NCI-H1436 treated with DMSO at 0.1 percent for 48 hours (cell line): ENCODE measurements at places on chromosomes 12 and 14.

DNA sequence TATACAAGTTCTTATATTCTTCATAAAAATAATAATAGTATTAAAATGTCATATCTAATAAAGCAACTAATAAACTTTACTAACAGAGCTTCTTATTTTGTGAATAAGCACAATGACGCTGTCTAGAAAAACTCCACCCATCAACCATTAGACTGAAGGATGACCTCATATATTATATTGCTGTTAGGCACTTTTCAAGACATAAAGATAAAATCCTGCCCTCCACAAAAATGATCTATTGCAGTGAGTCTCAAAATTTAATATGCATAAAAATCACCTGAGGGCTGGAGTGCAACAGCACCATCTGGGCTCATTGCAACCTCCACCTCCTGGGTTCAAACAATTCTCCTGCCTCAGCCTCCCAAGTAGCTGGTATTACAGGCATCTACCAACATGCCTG, 20.1 kb downstream of the TM7SF3 start:
- no peak for DNase-seq

DNA sequence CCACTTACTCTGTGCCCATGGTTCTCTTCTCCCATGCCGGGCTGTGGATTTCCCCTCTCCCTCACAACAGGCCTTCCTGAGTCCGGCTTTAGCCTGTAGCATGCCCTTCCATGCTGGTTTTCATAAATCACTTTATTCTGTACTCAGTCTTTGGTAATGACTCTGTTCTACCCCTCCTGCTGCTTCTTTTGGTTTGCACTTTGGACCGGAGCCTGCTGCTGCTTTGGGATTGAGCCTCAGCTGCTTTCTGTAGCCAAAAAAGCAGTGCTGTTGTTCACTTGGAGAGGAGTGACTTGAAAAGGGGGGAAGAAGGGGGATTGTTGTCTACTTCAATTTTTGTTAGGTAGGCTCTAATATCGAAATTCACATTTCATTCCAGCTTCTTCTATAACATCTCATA, 8.5 kb upstream of the SLC6A13 start:
- no peak for DNase-seq

- DNase-seq = no peak
Measured at GRCh38 chr12:47236109-47236714, 156.5 kb upstream of the AMIGO2 start.

DNA sequence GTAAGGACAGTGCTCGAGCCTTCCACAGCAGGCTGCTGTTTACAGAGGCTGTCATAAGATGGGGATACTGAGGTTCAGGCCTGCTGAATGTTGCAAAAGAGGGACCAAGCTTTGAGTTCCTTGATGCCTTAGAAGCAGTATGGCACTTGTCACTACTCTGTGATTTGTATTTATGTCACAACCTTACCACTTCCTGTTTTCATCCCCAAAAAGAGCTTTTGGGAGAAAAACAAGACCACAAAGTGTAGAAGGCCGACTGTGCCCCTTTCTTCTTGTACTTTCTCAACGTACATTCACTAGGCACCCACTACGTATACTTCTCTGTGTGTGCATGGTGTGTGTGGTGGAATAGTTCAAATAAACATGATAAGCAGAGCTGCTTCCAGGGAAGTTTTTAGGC, 90.1 kb downstream of the DRAM1 start:
- DNase-seq = no peak

DNA sequence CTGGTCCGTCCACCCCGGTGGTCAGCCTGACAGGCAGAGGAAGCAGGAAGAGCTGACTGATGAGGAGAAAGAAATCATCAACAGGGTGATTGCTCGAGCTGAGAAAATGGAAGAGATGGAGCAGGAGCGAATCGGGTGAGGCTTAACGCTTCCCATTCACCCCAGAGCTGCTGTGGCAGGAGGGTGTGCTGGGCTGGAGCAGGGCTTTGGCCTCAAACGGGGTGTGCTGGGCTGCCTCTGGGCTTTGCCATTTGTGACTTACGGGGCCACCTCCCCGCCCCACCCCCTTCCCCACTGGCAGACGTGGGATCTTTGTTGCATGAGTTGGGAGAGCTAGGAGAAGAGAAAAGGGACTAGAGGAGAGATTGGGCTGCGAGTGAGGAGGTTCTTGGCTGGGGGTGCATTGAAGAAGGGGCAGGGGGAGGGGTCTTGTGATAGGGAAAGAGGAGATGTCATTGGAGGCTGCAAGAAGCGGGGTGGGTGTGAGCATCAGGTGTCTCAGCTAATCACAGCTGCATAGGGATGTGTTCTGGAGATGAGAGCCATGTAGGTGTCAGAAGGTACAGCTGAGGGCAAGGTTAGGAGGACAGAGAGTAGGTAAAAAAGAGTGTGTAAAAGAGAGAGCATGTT, 56.3 kb downstream of the RPH3A start:
- DNase-seq = no peak

DNA sequence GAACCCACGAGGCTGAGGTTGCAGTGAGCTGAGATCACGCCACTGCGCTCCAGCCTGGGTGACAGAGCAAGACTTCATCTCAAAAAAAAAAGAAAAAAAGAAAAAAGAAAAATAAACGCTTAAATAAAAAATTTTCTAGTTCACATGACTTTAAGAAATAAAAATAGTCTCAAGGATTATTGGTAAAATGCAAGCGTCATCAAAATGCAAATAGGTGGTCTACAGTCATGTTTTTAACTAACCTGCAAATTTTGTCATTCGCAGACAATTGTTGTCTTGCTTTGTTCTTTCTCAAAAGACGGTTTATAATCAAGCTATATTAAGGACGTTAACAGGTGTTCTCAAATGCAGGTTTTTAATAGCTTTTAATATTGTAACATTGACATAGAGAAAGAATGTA, 22.4 kb downstream of the TXNRD1 start:
- DNase-seq = no peak

GRCh38 chr14:72928872-72929271, 2.6 kb downstream of the DCAF4 start:
- no peak for DNase-seq

GRCh38 chr14:59275668-59276067, 87.2 kb downstream of the DAAM1 start:
- DNase-seq = no peak

DNA sequence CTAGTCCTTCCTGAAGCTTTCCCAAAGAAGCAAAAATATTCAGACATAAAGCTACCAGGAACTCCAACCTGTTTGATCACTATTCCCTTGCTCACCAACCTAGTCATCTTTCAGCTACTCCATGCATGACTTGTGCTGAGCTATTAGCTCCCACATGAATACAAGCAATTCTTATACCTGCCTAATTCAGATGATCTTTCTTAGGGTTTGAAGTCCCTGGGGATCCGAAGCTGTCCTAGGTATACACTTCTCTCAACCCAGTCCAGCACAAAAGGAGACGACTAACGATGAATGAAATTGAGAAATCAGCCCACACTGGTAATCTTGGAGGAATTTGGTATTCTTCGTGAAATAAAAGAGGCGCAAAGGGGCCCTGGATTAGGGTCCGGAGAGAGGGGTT, 631 bp upstream of the PTGR2 start:
- DNase-seq = no peak

GRCh38 chr14:40697231-40697630, 909.4 kb upstream of the LRFN5 start:
- DNase-seq = no peak

DNA sequence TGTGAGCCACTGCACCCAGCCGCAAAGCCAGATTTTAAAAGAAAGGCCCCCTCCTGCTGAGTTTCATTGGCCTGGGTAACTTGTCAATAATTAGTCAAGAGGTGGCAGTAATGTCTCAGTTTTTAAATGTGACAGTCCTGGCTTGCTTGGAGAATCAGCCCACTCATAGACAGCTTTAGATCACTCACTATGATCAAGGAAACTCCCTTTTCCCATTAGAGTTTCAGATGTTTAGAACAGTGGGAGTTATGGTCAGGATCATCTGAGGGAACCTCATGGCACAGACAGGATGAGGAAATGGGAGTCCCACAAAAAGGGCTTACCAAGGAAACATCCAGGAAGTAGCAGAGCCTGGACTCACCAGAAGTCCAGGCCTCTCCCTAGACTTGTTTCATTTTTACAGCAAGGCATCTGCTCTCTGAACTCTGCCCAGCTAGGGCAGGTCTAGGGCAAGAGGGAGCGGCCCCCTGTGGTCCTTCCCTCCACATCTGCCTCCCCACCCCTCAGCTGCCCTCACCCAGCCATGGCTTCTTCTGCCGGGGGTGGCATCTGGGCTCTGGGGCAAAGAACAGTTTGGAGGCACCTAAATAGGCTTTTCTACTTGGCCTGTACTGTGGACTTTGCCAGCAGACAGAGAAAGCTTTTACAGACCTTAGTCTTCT, 11.2 kb downstream of the BCL2L14 start:
- DNase-seq = no peak

DNA sequence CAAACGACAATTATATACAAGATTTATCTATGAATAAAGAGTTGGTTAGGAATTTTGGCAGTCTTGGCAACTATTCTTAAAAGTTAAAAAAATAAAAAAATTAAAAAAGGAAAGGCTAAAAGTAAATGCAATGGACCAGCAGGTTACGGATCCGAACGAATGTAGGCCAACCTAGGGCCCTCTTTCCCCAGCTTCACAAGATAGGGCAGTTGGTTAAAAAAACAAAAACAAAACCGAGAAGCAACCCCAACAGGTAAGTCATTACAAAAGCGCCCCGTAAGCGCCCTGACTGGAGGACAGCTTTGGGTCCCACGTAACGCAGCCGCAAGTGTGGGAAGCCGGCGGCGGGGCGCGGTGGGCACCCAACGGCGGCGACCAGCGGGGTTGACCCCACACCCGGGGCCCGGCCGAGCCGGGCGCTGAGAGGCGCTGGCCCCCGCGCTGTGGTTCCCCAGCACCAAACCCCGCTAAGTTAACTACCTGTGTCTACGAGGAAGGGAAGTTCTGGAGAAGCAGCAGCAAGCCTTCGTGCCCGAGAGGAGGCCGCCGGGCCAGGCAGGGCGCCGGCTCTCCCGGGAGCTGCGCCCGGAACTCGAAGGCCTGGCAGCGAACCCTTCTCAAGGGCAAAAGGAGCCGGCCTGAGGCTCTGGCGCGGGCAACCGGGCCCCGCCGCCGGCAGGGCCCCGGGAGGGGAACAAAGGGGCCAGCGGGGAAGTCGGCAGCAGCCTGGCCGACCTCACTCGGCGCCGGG, 882 bp downstream of the HECTD1 start:
- DNase-seq = no peak

GRCh38 chr14:22226381-22226780, 362.6 kb downstream of the DAD1 start:
- no peak for DNase-seq

DNA sequence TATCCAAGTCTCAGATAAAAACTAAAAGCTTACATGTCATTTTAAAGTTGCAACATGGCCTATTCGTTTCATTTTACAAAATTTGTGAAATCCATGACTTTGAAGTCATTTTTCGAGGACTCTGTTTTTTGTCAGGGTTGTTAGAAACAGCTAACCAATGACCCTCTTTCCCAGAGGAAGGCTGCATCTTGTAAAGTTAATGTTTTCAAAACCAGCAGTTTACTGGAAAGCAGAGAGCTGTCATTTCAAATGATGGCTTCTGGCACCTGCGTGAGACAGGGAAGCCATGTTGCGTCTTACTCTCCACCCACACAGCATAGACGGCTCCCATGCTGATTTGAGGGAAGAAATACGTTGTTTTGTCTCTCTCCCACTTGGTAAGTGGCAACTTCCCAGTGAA, 50.1 kb upstream of the RTRAF start:
- DNase-seq = no peak

DNA sequence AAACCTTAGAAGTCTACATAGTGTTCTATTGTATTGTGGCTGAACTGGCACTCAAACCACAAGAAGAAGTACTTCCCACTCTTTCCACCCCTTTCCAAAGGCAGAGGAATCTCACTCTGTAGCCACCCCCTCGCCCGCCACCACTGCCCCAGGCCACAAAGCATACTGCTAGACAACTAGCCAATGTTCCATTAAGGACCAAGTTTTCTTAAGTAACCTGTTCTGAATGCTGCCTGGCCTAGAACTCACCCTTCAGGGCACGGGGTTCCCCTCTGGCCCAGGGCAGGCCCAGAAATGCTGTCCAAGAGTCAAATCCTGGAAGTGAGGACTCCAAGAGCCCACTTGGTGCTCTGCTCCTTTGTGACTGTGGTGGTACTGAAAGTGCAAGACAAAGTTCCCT, 15.7 kb upstream of the PTPRO start:
- no peak for DNase-seq

GRCh38 chr12:47990351-47991105, 13.7 kb downstream of the COL2A1 start:
- no peak for DNase-seq

- DNase-seq = no peak
Measured at GRCh38 chr12:650983-651382, 12.3 kb downstream of the NINJ2 start.

DNA sequence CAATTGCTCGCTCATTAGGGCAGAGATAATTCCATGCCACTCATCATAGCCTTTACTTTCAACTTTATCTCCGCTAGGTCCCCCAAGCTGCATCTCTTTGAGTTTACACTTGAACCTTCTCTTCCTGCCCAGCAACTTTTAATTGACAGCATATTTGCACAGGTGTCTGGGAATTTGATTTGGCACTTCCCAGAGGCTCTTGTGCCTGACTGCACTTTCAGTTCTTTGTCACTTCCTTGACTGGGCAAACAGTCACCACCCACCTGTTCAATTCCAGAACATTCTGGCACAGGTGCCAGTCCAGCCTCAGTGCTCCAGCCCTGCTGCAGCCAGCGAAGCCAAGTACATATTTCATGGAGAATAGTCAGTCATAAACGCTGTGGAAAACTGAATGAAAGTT, 110.1 kb upstream of the LRIG3 start:
- DNase-seq = no peak

GRCh38 chr12:76470028-76470939, 89.3 kb downstream of the OSBPL8 start:
- no peak for DNase-seq

DNA sequence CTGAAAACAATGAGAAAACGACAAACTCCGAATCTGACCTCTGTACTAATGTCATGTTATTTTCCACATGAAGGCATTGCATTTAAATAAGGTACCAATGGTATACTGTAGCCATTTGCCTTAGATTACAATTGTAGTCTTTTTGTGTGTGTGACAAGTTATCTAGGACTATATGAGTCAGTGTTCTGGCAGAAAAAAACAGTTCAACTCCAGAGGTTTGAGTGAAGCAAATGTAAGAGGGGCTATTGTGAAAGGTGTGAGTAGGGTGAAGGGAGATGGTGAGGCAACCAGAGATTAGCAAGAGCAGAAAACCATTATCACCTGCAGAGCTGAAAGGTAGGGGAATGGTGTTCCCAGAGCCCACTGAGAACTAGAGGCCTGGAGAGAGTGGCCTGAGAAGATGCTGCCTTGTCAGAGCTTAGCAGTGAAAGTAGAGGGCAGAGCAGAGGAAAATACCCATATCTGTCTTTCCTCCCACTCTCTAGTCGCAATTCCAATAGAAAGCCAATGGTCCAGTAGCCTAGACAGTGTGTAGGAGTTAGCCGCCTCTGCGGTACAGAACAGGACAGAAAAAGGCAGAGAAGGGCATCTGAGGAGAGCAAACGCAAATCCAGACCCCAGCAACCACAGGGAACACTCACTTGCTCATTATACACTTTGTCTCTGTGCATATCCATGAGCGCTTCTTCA, 112.2 kb downstream of the DYRK2 start:
- DNase-seq = no peak
